Tibial nerve (tissue), 4 donors: ENCODE measurements at places on chromosomes 4 and X. TPM values are rescaled to one million over a fixed set of nuclear protein-coding genes. Genes with fewer than 3 reads are reported as not detected.

GRCh38 chr4:44661940-44662622 is 10.7 kb upstream of the YIPF7 start:
- no peak for DNase-seq

FRAS1 gene
- total RNA-seq, result 4.6 TPM

DNA sequence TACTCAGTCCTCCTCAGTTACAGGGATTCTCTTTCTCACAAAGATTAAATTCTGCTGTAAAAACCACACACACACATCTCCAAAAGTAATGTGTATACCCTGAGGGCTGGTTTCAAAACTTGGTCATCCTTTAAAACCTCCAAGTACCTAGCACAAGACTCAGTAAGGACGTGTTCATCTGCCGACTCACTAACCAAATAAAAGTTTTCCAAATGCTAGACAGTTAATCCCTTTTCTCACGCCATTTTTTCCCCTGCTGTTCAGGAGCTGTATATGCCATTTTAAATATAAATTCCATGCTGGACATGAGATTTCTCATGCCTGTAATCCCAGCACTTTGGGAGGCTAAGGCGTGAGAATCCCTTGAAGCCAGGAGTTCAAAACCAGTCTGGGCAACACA is 3.9 kb upstream of the SAT1 start:
- no peak for DNase-seq

- DNase-seq, result no peak
These were observed 262.5 kb upstream of the NDST3 start for GRCh38 chr4:117771647-117772337.

DNA sequence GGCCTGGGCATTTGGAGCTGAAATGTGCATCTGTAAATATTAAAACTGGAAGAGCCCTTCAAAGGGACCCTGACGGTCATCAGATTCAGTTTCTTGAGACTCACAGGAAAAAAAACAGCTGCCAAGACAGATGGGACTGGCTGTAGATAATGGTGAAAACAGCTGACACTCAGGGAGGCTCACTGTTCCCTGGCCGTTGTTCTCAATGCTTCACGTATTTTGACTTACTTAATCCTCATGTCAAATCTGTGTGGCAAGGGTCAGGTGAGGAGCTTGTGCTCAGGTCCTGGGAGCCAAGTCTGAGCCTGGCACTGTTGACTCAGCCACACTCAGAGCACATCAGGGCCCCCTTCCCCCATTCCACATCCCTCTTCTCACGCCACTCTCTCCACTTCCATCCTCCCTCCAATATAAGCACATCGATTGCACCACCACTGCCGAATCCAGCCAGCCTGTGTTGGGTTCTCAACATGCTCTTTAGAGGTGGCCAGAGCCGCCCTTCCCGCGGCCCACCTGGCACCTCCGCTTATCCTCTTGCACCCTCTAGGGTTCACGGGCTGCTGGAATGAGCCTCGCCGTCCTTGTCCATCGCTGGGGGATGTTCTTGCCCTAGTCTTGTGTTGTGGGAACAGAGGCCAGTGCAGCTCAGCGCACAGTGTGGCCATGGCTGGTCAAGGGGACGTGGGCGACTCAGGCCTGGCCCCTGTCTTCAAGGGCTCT is 40.1 kb downstream of the EVC start:
- DNase-seq, result no peak

GRCh38 chr4:168279556-168279955 is 39.0 kb downstream of the DDX60 start:
- no peak for DNase-seq

PCDH11X gene
- 1.5 TPM for total RNA-seq
